Ovary (tissue), 10 donors: ENCODE measurements at places on chromosomes 5 and 9.

- DNase-seq, result peak; percentile 82
These were observed 80.1 kb downstream of the COL15A1 start for GRCh38 chr9:99023831-99024230.

GRCh38 chr5:94776167-94776566 lies 157.7 kb downstream of the SLF1 start:
- no peak for DNase-seq

DNA sequence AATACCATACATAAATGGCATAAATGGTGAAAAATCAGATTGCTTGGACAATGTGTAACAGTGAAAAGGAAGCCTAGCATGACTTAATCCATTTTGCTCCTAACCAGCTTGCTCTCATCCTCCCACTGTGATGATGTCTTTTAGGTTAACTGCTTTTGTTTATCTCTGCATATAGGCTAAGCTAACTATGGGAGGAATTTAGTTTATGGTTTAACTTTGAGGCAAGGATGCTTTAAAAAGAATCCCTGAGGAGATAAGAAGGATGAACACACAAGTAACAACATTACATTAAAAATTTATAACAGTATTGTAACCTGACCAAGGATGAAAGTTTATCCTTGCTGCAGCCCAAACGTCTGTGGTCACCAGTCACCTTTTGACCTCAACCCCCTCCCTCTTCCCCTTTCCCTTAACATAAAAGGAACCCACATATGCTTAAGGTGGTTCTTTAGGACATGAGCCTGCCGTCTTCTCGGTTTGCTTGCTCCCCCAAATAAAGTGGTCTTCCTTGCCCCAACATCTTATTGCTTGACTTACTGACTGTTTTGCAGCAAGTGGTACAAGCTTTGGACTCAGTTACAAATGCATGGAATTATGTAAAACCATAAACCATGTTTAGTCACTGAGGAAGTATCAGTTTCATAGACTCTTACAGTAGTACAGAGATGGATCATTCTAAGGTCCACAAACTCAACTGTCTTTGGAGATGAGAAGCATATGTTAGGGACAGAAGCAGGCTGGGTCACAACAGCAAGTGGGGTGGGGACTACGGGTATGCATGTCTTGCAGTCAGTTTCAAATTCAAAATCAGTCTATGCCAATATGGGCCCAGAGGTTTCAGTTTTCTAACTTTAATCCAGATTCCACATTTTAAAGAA lies 31.3 kb downstream of the AGXT2 start:
- DNase-seq, result no peak

DNA sequence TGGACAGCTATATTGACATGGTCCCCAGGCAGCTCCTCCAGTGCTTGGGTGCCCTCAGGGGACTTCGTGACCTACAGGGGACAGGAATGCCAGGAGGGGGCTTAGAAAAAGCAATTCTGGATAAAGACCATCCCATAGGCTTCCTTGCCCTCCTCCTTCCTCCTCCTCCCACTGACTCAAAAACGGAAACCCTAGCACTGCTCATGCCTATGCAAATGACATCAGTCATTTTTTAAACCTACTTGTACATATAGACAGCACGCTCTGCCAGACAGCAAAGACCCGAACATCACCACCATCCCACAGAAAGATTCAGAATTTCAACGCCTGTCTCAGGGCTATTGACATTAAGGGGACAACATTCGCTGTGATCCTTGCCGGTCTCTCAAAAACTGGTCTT lies 11.0 kb downstream of the IGFBPL1 start:
- no peak for DNase-seq

DNA sequence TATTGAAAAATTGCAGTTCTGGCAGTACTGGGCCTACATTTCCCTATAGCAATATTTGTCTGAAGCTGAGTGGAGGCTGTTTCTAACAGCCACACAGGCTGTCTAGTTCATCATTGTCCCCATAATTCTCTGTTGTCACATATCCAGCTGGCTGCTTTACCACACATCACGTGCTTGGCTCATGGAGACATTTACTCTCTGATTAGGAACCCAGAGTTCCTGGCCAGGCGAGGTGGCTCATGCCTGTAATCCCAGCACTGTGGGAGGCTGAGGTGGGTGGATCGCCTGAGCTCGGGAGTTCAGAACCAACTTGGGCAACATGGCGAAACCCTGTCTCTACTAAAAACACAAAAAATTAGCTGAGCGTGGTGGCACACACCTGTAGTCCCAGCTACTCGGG lies 81.4 kb downstream of the PGM5 start:
- peak; percentile 29 for DNase-seq

- DNase-seq, result no peak
These were observed 145.3 kb upstream of the RASEF start for GRCh38 chr9:83208065-83208850.

DNA sequence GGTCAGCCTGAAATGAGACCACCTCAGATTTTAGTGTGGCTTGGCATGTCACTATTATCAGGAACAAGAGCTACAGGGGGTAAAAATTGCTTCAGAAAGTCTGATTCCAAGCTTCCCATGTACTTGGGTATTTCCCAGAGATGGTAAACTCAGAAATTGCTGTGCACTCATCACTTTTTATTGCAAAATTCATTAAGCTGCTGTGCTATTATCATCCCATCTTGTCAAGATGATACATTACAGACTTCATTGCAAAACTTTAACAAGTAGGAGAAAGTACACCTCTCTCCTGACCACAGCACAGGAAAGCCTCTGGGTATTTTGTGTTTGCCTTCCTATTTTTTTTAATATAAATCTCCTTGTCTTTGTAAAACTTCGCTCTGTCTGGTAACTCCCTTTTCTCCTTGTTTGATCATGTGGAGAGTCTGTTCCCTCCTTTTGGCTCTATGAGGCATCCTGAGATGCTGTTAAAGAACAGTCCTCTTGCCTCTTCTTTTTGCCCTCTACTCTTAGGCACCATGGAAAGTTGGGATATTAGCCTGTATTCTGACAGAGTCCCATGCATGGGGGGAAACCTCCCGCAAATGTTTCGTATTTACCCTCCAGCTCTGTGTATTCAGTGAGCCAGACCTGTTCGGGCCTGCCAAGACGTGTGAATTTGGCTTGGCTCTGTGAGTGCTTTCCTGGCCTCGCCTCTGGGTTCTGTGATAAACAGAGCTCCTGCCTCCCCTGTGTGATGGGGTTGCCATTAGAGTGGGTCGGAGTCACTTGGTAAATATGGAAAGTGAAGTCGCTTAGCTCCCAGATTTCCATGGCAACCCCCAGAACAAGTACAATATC lies 260.7 kb downstream of the NR3C1 start:
- DNase-seq, result peak; percentile 31

GRCh38 chr9:13568841-13569601 lies 289.5 kb upstream of the MPDZ start:
- DNase-seq, result no peak

DNA sequence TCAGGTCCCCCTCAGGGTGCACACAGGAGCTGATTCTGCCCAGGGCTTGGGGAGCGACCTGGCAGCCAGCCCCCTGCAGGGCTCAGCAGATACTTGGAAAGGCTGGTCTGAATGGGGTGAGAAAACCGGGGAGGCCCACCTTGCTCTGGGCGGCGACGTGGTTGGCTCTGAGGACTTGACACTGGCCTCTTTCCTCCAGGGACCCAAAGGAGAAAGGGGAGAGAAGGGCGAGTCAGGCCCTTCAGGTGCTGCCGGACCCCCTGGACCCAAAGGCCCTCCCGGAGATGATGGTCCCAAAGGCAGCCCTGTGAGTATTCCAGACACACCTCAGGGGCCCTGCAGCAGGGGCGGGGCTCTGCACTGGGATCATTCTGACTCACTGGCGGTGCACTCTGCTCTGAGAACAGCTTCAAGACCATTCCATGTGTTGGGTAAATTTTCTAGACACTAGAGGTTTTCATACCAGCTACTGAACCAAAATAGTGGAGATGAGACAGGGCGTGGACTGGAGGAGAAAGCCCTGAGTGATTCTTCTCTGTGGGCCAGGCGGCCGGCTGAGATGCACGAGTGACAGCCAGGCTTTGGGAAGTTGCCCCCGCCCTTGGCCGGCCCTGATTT lies 65.9 kb upstream of the FCN2 start:
- DNase-seq, result no peak

GRCh38 chr5:102747386-102748166 lies 7.5 kb upstream of the PAM start:
- DNase-seq, result no peak

DNA sequence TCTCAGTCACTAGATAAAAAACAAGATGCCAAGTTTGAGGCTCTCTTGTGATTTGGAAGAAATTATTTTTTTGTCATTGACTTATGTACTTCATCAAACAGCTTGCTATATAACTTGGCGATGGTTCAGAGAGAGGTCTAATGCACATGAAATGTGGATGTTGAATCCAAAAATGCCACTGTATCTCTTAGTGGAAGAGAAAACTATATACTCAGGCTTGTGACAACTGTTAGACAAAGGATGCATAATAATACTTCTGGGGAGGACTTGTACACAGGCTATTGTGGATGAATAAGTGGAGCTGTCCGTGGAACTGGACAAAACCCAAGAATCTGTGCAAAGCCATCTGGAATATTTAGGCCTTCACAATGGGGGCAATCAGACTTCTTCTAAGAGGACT lies 162.9 kb upstream of the NMUR2 start:
- no peak for DNase-seq

DNA sequence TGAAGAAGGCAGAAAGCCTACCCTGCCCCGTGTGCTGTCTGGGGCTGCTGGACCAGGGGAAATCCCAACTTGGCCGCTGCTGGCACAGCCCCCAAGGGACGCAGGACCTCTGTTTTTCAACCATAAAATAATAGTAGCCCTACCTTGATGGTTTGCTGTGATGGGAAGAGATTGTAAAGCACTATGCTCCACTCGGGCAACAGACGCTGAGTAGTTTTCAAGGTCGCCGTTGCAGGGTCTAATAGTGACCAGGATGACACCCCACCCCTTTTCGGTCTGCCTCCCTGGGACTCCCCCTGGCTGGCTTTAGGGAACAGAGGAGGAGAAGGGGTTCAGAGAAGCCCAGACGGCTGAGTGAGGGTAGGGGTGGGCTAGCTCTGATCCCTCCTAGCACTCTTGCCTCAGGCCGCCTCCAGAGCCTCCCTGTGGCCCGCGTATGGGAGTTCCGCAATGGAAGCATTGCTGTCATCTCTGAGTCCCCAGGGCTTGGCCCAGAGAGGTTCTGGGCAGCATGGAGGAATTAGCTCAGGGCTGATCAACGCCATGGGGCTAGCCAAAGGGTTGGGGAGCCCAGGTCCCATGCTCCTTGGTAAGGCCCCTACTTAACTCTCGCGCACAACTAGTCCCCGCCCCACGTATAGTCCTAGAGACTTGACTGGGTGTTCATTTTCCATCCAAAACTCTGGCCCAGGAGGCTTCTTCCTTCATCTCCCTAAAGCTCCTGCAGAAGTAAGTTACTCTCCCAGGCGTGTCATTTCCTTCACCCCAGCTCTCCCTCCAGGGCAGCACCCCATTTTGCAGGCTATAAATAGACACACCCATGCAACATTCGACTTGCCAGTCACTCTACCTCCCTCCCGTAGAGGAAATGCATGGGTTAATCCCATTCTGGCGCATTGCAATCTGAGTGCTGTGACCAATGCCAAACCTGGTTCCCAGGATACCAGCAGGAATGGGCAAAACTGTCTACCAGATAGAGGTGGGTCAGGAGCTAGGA lies 1.1 kb upstream of the IRF1 start:
- peak; percentile 47 for DNase-seq

DNA sequence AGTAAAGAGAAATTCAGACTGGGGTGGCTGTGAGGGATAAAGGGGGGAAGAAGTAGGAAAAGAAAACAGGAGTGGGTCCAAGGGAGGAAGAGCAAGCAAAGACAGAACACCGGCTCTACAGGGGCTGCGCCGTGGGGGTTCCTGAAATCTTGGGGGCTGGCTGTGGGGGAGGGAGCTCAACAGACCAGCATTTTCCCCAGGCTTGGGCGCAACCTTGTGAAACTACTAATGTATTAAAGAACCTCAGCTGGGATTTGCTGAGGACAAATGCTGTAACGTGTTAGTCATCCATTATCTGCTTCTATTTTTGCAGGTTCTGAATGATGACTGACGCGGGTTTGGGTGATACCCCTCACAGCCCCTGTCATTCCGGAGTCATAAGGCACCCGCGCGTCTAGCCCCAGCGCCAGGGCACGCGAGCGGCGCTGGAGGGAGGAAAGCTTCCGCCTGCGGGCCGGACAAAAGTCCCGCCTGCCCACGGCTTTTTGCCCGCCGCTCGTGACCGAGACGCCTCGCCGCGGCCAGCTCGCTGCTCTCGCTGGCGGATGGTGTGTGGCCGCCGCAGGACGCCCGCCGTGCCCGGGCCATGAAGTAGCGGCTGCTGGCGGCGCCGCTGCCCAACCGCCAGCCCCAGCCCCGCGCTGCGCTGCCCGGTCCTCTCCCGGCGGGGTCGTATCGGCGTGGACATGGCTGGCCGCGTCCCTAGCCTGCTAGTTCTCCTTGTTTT lies 110.6 kb downstream of the PAM start:
- DNase-seq, result peak; percentile 77

GRCh38 chr9:131608493-131609037 lies 63.2 kb downstream of the PRRT1B start:
- peak; percentile 77 for DNase-seq

DNA sequence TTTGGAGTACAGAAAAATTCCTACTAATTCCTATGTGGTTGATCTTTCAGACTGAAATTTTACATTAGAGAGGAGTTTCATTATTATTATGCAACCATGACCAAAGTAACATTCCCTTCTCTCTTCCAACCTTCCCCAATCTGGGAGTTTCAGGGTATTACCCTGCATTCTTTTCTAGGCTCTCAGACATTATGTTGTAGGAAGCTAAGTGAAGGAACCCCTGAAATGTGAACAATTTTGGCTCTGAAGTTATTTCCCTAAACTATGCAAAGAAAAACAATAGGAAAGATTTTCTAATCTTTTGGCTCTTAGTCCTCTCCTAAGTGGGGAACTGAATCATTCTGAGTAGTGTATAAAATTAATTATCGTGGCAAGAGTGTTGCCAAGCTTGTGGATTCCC lies 63.3 kb upstream of the ZFAND5 start:
- no peak for DNase-seq

DNA sequence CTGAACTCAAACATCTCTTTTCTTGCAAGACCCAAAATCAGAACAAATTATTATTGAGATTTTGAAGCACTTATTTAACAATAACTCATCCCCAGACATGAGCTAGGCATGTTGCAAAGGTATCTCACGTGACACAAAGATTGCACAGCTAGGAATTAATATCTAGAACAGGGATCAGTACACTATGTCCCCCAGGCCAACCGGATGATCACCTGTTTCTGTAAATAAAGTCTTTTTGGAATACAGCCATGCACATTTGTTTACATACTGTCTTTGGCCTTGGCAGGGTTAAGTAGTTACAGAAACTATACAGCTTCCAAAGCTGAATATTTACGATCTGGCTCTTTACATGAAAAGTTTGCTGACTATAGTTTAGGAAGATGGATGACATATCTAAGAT lies 287.7 kb downstream of the ACTL7B start:
- no peak for DNase-seq

DNA sequence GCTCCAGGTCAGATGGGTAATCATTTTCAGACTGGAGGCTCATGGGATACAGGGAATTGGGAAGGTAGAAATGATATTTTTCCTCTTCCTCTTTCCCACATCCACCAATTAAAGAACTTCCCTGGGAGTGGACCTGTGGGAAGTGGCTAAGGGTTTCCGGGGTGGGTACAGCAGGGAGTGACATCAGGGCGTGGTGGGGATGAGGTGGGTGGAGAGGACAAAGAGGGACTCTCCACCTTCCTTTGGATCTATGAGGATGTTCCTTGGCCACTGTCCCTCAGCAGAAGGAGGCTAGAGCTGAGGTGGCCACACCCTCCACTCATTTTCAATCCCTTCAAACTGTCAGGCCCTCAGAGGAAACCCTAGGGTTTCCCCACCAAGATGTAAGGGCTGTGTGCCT lies 54.7 kb downstream of the IRF1 start:
- DNase-seq, result no peak

GRCh38 chr9:19440823-19441580 lies 32.2 kb downstream of the ACER2 start:
- DNase-seq, result no peak
